ENCODE measurements at places on chromosomes 13 and 19.

DNA sequence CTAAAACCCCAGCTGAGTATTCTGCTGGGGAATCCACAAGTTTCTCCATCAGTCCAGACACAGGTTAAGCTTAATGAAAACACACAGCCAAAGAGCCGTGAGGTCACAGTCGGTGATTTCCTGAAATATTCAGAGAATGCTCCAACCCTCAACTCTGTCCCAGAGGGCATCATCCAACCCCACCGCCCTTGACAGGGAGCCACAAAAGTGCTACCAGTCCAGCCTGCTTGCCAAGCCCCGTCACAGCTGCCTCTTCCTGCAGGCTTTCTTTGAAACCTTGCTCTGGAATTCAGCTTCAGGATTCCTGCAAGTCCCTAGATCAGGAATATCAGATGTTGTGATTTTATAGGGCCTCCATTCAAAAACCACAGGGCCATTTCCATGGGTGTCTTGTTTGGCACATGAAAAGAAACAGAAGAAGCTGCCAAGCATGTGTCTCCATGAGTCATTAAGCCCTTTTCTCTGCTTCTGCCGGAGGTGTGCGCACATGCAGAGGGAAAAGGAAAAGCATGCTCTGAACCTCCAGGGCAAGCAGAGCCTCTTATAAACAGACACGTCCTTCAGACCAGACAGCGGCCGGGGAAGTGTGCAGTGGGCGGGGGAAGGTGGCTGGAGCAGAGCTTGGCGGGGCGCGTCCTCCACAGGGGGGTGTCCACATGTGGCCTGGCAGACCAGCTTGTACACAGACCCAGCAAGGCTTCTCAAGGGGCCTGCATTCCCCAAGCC is 164.7 kb downstream of the KATNAL1 start:
- DNase-seq: peak; percentile 99

DNA sequence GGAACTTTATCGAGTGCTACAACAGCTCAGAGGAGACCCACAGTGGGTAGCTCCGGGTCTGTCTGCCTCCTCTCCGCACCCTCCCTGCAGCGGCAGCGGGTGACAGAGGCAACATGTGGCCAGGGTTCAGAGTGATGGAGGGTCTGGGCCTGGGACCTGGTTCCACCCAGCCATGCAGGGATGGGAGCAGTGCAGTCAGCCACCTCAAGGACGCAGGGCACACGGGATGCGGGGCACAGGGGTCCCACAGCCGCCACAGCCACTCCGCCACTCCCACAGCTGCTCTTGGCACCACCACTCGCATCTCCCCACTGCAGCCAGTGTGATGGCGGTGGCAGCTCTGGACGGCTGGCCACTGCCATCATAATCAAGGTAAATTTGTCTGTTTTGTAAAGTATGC is 892.9 kb downstream of the OLFM4 start:
- DNase-seq: no peak

DNA sequence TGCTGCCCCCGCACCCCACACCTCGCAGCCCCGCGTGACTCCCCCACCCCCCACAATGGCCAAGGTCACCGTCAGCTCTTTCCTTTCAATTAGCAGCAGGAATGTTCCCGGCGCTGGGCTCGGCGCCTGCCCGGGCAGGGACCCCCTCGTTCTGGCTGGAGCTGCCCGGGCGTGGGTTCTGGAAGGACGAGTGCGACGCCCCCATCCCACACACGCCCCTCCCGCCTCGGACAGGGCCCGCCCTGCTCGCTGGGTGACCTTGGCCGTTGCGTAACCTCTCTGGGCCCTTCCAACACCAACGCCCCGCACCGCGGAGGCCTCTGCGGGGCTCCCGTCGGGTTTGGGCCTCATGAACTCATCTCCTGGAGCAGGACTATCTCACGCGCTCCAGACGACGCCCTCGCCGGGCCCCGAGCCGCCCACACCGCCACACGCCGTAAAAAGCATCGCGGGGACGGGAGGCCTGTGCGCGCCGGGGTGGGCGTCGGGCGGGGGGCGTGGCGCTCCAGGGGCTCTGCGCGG is 10.3 kb downstream of the PALM start:
- DNase-seq: no peak

DNA sequence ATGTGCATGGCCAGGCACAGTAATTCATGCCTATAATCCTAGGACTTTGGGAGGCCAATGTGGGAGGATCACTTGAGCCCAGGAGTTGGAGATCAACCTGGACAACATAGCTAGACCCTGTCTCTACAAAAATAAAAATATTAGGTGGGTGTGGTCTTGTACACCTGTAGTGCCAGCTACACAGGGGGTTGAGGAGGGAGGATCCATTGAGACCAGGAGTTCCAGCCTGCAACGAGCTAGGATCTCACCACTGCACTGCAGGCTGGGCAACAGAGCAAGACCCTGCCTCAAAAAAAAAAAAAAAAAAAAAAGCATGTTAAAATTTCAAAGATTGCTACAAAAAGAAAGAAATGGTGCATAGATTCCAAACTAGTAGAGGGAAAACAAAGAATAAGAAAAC is 37.2 kb downstream of the LTBP4 start:
- no peak for DNase-seq

DNA sequence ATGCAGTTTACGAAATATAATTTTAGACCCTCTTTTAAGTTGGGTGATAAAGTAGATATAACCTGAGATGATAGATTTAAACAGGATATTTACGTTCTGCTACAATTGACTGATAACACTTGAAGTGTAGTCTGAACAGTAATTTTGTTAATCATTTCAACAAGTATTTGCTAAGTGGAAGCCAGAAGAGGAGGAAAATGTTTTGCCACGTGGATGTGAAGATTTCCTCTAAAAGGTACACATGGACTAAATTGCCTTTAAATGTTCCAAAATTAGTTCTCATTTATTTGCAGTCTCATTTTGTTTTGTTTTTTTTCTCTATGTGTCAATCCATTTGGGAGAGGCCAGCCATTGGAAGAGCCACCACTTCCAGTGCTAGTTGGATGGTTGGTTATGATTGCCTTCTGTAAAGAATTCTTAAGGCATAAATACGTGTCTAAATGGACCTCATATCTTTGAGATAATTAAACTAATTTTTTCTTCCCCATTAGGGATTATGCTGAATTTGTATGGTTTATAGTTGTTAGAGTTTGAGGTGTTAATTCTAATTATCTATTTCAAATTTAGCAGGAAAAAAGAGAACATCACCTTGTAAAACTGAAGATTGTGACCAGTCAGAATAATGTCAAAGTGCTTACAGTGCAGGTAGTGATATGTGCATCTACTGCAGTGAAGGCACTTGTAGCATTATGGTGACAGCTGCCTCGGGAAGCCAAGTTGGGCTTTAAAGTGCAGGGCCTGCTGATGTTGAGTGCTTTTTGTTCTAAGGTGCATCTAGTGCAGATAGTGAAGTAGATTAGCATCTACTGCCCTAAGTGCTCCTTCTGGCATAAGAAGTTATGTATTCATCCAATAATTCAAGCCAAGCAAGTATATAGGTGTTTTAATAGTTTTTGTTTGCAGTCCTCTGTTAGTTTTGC is 2.8 kb downstream of the MIR17HG start:
- no peak for DNase-seq

GRCh38 chr19:46294494-46294893 is 2.3 kb upstream of the HIF3A start:
- no peak for DNase-seq
